ENCODE measurements at places on chromosomes 2 and 18.

- peak; percentile 46 for DNase-seq
These were observed 31.8 kb upstream of the INPP4A start for GRCh38 chr2:98412751-98413458.

- no peak for DNase-seq
These were observed 114.3 kb downstream of the CACNB4 start for GRCh38 chr2:151984424-151985083.

GRCh38 chr2:157784169-157784822 lies 91.8 kb downstream of the ACVR1 start:
- DNase-seq = no peak

DNA sequence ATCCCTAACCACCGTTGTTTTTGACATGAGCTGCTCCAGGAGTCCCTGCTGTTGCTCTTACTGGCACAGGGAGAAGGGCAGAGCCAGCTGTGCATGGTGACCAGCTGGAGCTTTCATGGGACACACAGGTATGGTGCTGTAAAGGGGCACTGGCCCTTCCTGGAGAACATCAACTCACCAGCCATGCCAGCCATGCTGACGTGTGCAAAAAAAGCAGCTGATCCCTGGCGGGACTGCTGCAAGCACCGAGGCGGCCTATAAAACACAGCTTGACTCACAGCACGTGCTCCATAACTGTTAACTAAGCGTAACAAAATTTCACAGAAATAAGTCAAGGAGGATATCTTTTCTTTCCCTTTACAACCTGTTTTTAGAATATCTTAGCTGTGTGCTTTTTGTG lies 165.1 kb downstream of the TMEM163 start:
- DNase-seq = no peak

DNA sequence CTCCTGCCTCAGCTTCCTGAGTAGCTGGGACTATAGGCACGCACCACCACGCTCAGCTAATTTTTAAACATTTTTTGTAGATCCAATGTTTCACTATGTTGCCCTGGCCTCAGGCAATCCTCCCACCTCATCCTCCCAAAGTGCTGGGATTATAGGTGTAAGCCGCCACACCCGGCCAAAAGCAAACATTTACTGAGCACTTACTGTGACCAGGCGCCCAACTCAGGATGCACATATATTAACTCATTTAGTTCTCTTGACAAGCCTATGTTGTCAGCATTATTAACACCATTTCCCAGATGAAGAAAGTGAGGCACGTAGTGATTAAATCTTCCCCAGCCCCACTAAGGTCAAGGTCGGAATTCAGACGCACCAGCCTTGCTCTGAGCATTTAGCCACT lies 41.1 kb downstream of the TMEM37 start:
- no peak for DNase-seq

GRCh38 chr2:217331523-217332416 lies 471.9 kb upstream of the TNP1 start:
- DNase-seq = no peak
